ENCODE measurements at places on chromosomes 2 and 18. TPM values are rescaled to one million over a fixed set of nuclear protein-coding genes. Genes with fewer than 3 reads are reported as not detected.

BZW1 gene
- total RNA-seq, result 222 TPM

- peak; percentile 38 for DNase-seq
Observed at GRCh38 chr2:68653538-68653982, 10.2 kb downstream of the PROKR1 start.

GRCh38 chr2:26246818-26247217, 2.1 kb downstream of the HADHB start:
- peak; percentile 4 for DNase-seq

DNA sequence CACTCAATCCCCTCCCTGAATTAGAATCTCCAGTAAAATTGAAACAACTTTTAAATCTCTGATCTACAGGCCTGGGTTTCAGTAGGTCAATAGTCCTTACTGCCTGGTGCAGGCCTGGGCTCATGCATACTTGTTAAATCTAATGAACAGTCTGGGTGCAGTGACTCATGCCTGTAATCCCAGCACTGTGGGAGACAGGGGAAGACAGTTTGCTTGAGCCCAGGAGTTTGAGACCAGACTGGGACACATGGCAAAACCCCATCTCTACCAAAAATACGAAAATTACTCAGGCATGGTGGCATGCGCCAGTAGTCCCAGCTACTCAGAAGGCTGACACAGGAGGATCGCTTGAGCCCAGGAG, 94.7 kb upstream of the SP3 start:
- peak; percentile 72 for DNase-seq

DNA sequence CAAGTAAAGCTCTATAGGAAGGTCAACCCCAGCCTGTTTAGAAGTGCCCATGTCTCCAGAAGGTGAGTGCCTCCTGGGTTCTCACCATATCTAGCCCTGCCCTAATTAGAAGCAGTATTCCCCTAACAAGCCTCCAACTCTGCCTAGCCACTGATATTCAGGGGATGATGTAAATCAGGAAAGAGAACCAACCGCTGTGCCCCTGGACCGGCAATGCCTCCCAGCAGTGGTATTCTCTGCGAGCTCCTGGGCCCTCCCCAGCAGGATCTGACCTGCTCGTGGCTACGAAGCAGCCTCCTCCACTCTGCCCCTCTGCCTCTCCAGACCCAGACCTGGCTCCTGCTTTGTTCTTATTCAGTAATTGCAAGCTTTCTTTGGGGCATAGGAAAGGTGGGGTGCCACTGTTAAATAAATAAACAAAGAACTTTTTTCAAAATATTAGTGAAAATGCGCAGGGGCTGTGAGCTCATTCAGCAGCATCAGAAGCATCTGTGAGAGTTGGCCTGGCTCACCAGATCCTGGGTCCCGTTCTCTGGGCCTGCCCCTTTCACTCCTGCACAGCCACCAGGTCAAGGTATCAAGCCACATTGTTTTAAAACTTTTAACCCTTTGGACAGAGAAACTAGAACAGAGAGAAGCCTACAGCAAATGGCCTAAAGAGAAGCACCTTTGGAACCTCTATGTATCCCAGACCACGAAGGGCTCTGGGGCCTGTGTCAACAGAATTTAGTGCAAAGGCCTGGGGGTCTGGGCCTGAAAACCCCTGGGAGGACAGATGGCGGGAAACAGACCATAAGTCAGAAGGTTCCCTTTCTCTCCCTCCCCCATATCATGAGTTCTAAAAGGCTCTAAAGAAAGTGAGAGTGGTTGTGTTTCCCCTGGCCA, 11.9 kb downstream of the MREG start:
- no peak for DNase-seq

DNA sequence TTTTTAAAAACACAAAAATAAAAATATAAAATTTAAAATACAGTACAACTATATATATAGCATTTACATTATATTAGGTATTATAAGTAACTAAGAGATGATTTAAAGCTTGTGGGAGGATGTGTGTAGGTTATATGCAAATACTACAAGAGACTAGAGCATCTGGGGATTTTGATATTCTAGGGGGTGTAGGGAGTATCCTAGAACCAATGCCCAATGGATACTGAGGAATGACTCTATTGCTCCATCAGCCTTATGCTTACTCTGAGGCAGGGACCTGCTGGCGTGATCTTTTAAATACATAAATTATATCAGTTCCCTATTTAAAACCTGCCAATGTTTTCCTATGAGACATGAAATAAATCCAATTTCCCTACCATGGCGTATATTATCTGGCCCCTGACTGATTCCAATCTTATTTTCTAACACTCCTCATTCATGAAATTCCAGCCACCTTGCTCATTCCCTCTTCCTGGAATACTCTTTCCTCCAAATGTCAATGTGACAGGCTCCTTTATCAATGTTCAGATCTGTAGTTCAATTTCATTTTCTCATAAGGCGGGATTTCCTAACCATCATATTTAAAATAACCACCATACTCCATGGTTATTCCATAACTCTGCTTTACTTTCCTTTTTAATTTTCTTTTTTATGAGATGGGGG, 22.2 kb downstream of the SP3 start:
- no peak for DNase-seq

- DNase-seq, result no peak
Observed at GRCh38 chr18:2070631-2071030, 500.7 kb downstream of the METTL4 start.

DNA sequence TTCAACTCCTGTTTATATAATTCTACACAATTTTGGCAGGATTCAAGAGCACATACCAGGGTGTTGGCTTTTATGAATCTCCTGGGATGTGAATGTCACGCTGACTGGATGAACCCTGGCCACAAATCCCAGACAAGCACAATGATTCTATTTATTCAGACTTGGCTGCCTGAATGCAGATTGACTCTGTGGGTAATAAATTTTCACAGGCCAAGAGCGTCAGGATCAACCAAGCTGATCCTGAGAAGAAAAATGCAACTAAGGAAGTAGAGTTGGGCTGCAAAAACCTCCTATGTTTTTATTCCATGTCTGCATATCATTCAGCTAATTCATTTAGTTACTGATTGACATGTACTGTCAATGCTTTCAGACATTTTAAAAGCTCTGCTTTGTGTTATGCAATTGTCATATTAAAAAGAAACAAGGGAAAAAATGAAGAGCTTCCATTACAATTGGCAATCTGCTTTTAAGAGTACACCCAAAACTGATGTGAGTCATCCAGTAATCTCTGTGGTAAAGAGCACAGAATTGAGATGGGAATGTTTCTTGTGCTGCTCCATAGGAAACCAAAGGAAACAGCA, 173.0 kb upstream of the REV1 start:
- peak; percentile 39 for DNase-seq

DNA sequence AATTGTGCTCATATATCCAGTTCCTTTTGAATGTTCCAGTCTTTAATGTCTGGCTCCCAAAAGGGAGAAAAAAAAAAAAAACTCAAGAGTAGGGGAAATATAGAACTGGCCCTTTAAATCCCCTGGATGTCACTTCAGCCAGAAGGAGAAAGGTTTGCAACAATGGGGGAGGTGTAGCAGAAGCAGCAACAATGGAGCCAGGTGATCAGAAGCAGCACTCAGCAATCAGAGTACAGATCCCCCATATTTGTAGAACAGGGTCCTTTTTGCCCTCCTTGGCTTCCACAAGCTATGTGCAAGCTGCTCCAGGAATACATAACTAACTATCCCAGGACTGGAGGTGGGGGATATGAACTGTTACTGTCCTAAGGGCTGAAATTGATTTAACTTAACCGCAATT, 25.8 kb upstream of the ZNF397 start:
- DNase-seq, result no peak

DNA sequence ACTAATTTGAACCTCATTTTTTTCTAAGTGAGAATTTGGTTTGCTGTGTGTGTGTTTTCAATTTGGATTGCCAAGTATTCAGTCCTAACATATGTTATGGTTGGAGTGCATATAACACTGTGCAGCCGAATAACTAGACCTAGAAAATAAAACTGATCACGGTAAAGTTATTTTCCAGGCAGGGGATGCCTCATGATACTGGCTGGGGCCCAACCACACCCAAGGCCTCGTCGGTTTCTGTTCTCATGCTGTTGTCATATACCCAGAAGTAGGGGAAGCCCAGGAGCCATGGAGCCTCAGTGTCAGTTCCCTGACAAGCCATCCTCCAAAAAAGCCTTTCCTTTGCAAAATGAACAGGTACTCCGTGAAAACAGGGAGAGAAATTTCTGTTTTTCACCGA, 160.2 kb downstream of the GBX2 start:
- no peak for DNase-seq

Data from myocyte (in vitro differentiated cells).